MV-4-11 (cell line): ENCODE measurements at places on chromosomes 4 and X.
A peak's percentile ranks its signal among the peaks of the same experiment; 100 is the strongest.

GRCh38 chrX:614136-614535 lies 16.5 kb upstream of the SHOX start:
- DNase-seq = no peak

GRCh38 chr4:186146458-186146857 lies 42.0 kb downstream of the FAM149A start:
- DNase-seq = no peak

DNA sequence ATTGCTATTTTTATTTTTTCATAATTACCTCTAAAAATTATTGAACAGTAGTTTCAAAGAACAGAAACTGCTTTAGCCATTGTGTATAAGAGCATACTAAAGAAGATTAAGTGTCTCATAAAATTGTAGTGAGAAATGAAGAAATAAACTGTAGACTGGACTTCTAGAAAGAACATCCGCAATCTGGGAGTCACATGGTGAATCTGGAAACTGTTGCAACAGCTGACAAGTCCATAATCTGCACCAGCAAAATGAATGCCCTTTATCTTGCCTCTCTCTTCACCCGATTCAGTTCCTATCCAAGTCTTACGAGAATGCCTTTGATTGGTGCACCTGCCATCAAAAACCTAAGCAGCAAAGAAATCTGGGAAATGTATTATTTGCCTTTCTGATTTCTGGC lies 312.9 kb downstream of the NAF1 start:
- DNase-seq = no peak

DNA sequence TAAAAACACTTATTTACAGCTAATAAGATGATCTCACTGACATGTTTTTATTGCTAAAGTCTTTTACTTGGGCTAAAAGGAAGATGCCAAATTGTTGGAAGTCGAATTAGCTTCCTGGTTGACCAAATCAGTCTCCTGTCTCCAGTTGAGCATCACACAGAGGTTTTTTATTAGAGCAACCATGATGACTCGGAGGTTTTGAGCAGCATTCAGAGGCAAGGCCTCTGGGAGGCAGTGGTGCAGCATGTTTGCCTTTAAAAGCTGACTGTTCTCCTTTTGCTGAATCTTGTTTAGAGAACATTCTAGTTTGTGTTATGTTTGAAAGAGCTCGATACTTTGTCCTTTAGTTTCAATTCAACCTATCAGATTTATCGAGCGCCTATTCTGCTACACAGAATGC lies 2.1 kb downstream of the UCHL1 start:
- no peak for DNase-seq

DNA sequence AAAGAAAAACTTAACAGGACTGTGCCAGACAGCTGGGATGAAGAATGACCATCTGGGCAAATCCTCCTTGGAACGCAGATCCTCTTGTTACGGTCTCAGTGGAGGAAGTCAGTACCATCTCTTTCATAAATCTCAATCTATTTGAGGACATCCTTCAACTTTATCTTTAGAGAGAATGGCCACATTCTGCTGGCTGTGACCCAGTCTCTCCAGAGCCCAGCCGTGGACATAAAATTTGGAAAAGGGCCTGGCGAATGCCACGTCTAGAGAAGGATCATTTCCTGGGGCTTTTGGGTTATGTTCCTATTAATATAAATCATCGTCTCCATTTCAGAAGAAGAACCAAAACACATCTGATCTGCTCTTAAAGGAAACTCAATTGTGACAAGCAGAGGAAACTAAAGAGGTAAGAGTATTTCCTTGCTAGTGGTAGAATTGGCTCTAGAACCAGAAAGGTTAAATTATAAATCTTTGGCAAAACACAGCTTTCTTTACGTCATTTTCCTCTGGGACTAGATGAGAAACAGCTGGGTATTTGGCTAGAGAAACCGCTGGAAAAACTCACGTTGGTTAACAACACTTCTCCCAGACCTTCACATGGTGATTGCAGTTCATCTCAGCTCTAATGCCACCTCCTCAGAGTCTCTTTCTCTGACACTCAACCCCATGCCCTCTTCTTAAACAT lies 164.7 kb downstream of the CHIC2 start:
- DNase-seq = no peak

- DNase-seq = no peak
Observed at GRCh38 chr4:19944806-19945205, 306.9 kb upstream of the SLIT2 start.

GRCh38 chr4:123587983-123588494 lies 191.4 kb downstream of the SPRY1 start:
- peak; percentile 66 for DNase-seq

DNA sequence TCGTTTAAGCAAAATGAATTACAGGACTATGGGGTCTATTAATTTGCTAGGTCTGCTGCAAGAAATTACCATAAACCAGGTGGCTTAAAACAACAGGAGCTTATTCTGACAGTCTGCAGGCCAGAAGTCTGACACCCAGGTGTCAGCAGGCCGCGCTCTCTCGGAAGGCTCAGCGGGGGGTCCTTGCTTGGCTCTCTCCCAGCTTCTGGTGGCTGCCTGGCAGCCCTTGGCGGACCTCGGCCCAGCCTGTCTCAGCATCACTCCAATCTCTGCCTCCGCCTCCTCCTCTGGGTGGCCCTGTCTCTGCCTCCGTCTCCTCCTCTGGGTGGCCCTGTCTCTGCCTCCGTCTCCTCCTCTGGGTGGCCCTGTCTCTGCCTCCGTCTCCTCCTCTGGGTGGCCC lies 580.5 kb upstream of the FAT1 start:
- no peak for DNase-seq

GRCh38 chr4:11106190-11106589 lies 322.5 kb downstream of the HS3ST1 start:
- DNase-seq = no peak

DNA sequence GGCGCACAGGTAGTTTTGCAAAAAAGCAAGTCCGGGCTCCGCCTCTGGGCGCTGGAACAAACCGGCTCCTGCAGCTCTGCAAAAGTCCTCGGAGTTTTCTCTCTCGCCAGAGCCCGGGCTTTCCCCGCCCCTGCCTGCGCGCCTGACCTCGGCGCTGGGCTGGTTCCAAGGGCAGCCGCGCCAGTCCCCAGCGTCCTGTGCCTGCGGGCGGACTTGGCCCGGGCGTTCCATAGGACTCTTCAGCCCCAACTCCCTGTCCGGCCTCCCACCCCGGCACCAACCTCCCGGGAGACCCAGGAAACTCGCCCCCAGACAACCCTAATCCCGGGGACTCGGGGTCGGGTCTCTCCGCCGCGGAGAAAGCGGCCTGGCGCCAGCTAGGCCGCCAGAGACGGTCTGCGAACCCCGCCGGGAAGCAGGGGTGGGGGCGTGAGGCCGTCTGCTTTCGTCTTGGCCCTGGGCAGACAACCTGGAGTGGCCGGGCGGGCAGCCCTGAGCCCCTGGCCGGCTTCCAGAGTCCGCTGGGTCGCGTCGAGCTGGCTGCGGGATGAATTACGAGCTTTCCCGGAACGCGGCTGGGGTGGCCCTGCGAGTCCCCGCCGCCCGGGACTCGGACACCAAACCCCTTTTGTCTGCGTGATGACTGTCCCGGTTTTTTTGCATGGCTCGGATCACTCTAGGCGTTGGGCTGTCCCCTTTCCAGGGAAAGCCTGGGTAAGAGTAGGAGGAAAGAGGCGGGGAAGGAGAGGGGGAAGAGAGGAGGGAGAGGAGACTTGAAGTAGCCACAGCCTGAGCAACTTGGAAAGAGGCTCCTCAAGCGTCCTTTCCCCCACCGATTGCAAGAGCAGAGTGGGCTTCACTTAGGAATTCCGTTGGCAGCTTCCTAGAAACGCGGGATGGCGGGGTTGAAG lies 916 bp downstream of the MXRA5 start:
- DNase-seq = no peak

DNA sequence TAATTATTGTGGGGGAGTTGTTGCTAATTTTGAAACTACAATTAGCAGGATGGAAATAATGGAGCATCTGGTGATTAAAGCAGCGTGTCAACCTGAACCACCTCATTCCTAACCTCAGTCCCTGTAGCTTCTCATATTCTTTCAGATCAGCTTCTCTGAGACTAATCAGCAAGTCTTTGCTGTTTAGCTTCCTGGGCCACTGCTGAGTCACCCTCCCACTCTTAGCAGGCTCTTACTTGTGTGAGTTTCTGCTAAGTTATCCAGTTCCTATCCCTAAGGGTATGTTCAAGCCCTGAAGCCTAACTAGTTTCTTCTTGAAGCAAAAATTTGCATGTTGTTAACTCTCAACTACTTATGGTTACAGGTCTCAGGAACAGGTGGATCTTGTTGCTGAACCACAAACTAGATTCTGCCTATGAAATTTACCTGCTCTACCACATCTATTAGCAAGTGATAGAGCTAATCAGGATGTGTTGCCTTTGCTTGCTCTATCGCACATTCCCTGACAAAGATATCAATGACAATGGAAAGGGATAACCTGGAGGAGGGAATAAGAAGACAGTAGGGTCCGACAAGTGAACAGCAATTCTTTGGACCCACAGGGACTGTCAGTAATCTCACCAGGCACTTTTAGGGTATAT lies 134.2 kb downstream of the EIF4E start:
- DNase-seq = no peak

DNA sequence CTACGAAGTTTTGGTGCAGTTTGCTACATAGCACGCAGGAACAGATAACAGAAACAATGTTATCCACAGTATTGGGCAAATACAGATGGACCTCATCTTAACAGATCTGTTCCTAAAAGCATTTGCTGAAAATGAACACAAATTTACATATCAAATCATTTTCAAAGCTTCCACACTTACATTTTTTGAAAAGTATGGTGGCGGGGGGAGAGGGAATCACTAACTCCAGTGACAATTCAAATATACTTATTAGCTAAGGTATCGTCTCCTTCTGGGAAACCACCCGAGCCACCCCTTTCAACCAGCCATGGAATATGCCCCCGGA lies 175.0 kb downstream of the NSUN7 start:
- no peak for DNase-seq

- no peak for DNase-seq
Observed at GRCh38 chrX:34978171-34978570, 35.6 kb downstream of the FAM47B start.

- no peak for DNase-seq
Observed at GRCh38 chr4:26762650-26763049, 98.0 kb upstream of the STIM2 start.

- peak; percentile 22 for DNase-seq
Observed at GRCh38 chr4:74189331-74190043, 31.6 kb downstream of the MTHFD2L start.

- no peak for DNase-seq
Observed at GRCh38 chr4:90069151-90069550, 58.0 kb upstream of the CCSER1 start.

DNA sequence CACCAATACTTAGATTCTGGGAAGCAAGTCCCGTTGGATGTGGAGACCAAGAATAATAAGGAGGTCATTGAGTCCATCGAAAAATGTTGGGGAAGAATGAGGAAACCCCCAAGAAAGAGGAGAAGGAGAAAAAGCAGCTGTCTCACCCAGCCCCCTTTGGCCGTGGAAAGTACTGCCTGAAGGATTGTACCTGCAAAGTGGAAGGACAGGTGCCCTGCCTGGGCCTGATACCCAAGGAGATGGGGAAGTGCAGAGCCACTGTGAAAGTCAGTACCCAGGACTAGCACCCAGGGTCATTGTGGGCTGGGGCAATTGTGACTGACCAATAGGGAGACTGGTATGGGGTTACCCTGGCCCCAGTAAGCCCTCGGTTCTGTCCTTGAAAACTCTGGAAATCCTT lies 13.8 kb upstream of the CFAP299 start:
- no peak for DNase-seq

GRCh38 chr4:791898-792625 lies 33.9 kb downstream of the CPLX1 start:
- no peak for DNase-seq

GRCh38 chr4:98245226-98245625 lies 16.0 kb upstream of the RAP1GDS1 start:
- no peak for DNase-seq

DNA sequence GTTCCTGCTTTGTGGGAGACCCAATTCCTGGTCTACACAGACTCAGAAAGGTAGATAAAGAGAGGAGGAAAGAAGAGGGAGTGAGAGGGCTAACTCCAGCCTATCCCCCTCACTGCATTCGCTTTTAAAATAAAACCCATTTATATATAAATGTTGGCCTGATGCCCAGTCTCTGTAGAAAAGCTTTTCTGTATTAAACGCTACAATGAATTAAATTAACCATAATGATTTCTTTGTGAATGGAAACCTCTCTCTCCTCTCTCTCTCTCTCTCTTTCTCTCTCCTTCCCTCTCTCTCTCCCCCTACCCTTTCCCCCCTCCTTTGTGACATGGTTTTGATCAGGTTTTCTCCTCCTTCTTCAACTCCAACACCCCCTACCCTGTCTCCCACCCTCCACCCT lies 34.8 kb downstream of the PJA1 start:
- DNase-seq = no peak

- DNase-seq = no peak
Observed at GRCh38 chrX:105297041-105297440, 76.5 kb upstream of the TEX13A start.

- DNase-seq = no peak
Observed at GRCh38 chrX:107537815-107538214, 88.4 kb downstream of the FRMPD3 start.

DNA sequence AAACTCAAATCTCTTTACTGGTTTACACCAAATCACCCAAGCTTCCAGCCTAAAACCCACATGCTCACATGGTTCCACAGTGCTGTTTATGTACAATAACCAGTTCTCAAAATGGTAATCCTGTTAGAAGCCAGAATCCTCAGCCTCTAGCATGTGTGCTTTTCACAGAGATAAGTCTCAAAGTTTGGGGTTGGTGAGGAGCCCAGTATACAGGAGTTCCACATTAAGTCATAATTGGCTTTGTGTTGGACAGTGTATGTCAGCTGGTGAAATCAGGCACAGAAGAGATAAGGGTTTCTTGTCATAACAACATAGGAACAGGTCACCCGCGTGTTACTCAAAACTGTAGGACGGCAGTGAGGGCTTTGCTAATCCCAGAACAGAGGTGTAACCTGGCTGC lies at the start of gene TRIML1:
TRIML1 (plus strand) TSS at position 301 of the 400 bp plus-strand sequence. CDS start 118 bp downstream, outside the sequence.
- no peak for DNase-seq
